Esophagus mucosa (tissue), 1 donor: ENCODE measurements at places on chromosomes 6 and 20. TPM values are rescaled to one million over a fixed set of nuclear protein-coding genes. Genes with fewer than 3 reads are reported as not detected.

GRCh38 chr6:156686301-156686994 lies 90.7 kb upstream of the ARID1B start:
- peak; percentile 33 for ATAC-seq

DNA sequence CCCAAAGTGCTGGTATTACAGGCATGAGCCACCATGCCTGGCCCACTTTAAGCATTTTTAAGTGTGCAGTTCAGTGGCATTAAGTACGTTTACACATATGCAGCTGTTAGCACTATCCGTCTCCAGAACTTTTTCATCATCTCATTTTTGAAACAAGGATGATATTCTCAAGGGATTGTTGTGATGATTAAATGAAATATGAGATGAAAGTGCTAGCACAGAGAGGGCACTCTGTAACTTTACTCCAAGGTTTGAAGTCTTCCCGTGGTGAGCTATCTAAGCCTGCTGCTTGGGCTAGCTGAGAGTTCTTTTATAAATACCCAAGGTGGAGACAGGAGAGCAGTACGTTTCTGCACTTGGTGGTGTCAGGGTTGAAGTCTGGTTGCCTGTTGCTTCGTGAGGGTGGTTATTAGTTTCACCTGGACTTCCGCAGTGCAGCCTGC lies 6.6 kb downstream of the TM9SF4 start:
- ATAC-seq: no peak

DNA sequence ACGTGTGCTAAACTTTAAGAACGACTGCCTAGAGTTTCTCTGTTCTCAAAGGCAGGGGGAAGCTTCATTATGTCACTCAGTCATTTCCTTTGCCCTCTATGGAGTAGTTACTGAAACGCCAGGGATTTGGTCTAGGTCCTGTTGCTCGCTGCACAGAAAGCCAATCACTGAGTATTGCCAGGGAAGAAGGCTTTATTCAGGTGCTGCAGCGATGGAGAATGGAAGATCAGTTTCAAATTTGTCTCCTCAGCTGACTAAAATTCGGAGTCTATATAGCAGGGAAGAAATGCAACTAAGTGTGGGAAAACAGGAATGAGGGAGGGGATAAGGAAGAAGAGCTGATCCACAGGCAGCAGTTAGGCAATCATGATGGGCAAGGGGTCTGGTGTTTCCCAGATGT lies 75.8 kb downstream of the QRSL1 start:
- no peak for ATAC-seq

GRCh38 chr6:73521351-73521985 lies 636 bp upstream of the EEF1A1 start:
- no peak for ATAC-seq

GRCh38 chr6:69865126-69865525 lies 1.2 kb upstream of the COL19A1 start:
- ATAC-seq: no peak

GRCh38 chr20:57790176-57790575 lies 80.4 kb upstream of the PMEPA1 start:
- ATAC-seq: no peak

SLC32A1 gene
- not detected for total RNA-seq

- no peak for ATAC-seq
Measured at GRCh38 chr6:9398071-9398766, 962.9 kb upstream of the SLC35B3 start.

- no peak for ATAC-seq
Measured at GRCh38 chr6:145267076-145267867, 468.0 kb downstream of the EPM2A start.

GRCh38 chr6:504446-504980 lies 113.0 kb downstream of the IRF4 start:
- no peak for ATAC-seq

SLC17A9 gene
- total RNA-seq: 0.76 TPM

GRCh38 chr6:152112491-152113261 lies 305.2 kb downstream of the ESR1 start:
- ATAC-seq: no peak

DNA sequence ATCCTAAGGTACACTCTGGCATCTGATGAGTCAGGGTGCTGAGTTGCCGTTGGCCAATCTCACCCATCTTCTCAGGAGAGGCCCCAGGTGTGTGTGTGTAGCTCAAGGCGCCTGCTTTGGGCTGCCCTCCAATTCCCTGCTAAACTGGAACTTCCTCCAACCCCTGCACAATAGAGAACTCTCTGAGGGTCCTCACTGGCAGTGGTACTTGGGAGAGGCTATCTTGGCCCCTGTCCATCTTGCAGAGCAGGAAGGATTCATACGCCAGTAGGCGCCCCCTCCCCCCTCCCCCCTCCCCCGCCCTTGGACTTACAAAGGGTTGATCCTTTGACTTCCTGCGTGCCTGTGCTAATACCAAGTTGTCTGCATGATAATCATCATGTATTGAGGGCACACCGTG lies 173.6 kb downstream of the SASH1 start:
- peak; percentile 71 for ATAC-seq

RCAN2 gene
- total RNA-seq: 1.00 TPM

- ATAC-seq: no peak
Measured at GRCh38 chr6:100137759-100138158, 143.7 kb upstream of the MCHR2 start.

DNA sequence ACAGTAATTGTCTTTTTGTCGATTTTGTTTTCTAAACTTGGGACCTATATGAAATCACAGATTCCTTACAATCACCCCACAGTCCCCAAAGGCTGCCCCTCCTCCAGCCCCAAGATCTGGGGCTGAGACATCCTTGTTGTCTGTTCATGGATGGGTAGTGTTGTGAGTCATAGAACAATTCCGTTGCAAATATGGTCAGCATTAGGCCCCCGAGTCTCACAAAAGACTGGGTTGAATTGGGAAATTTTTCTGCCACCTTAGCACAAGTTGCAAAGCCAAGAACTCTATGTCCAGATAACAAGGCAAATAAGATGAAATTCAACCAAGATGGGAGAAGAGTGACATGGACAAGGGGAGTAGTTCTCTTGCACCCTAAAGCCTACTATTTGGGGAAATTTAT lies 10.5 kb upstream of the TAB2 start:
- no peak for ATAC-seq

GRCh38 chr20:39605908-39606307 lies 643.8 kb downstream of the DHX35 start:
- peak; percentile 97 for ATAC-seq

PHACTR3 gene
- total RNA-seq: not detected

- no peak for ATAC-seq
Measured at GRCh38 chr20:55514531-55514930, 490.8 kb downstream of the CBLN4 start.

GRCh38 chr20:44619294-44619693 lies 32.2 kb downstream of the ADA start:
- no peak for ATAC-seq

GRCh38 chr20:49276161-49276960 lies 1.5 kb downstream of the ZNFX1 start:
- ATAC-seq: no peak

TGM3 gene
- 1,379 TPM for total RNA-seq

ENPP5 gene
- 0.44 TPM for total RNA-seq

DNA sequence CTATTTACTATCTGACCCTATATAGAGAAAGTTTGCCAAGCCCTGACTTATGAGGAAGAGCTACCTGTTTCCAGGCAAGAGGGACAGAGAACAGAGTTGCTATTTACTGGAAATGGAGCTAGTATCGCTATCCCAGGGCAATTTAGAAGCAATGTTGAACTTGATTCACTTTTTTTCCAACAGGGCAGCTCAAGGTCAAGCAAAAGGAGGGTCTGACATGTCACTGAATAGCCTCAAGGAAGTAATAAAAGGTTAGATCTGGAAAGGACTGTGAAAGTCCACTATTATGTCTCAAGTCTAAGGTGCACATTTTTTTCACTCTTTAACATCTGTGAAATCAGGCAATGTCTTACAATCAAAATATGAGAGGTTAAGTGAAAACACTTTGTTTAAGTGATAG lies 84.4 kb downstream of the CLIC5 start:
- no peak for ATAC-seq

CNR1 gene
- total RNA-seq: 0.72 TPM

DNA sequence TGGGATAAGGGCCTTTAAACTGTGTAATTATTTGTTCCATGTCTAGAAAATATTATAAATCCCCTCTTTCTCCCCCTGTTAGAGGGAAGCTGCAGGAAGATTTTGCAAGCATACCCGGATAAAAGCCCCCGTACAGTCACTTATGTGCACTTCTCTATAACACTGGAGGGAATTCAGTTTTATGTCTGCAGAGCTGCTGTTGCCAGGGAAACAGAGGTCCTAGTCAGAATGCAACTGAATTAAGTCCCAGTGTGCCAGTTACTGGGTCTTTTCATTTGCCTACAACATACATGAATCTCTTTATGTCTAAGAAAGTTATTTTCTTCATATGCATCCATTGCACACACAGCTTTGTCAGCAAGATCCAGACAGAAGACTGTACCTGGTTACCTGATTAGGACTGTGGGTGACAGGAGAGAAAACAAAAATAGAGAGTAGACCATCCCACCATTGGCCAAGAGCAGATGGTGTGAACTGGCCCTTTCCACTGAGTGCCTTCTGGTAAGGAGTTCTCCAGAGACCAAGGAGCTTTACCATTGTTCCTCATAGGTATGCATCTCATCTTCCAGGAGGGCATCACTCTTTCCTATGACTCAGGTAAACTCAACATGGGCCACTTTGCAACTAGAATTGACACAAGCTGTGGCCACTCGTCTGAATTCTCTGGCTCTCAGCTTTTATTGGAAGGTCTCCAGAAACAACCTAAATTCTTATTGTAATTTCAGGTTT lies 180.8 kb upstream of the PHACTR1 start:
- no peak for ATAC-seq

WFDC5 gene
- 4.3 TPM for total RNA-seq

- ATAC-seq: peak; percentile 57
Measured at GRCh38 chr6:15441215-15441868, 195.5 kb downstream of the JARID2 start.

TMEM244 gene
- not detected for total RNA-seq

DNA sequence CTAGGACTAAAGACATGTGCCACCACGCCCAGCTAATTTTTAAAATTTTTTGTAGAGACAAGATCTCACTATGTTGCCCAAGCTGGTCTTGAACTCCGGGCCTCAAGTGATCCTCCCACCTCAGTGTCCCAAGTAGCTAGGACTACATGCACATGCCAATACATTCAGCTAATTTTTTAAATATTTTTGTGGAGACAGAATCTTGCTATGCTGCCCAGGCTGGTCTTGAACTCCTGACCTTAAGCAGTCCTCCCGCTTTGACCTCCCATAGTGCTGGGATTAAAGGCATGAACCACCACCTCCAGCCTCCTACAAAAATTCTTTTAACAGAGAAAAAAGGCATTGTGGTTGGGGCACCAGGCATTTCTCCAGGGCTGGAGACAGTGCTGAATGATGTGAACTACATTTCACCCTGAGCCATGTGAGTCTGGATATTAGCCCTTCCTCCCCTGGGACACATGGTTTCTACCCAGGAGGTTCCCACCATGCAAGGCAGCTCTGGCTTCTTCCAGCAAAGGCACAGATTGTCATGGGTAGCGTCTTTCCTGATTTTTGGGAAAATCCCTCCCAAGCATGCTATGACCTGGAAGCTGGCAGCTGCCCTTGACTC lies 36.3 kb upstream of the CMTR1 start:
- no peak for ATAC-seq
